NCI-H2171 (cell line): ENCODE measurements at places on chromosomes 5 and 9.

GRCh38 chr9:89444274-89444673 is 53.6 kb downstream of the SEMA4D start:
- no peak for DNase-seq

- no peak for DNase-seq
Measured at GRCh38 chr9:89994988-89995613, 390.3 kb downstream of the GADD45G start.

DNA sequence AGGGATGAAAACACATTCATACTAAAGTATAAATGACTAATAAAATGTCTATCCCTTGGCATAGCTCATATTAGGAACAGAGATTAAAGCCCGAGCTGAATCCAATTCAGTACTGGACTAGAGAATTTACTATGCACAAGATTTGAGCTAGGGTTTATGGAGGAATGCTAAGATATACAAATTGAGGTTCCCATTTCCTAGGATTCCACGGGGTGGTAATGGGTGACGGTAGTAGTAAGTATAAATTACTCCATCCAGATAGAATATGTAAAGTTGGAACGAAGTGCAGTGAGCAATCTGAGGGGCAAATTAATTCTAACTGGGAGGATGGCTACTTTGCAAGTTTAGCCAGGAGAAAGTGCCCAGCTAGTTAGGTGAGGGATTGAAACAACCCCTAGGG is 156.5 kb downstream of the GAS1 start:
- DNase-seq: no peak

- no peak for DNase-seq
Measured at GRCh38 chr9:98523231-98523901, 185.4 kb downstream of the GABBR2 start.

- DNase-seq: no peak
Measured at GRCh38 chr5:40672425-40672824, 7.3 kb upstream of the PTGER4 start.

GRCh38 chr5:131277447-131277846 is 13.6 kb downstream of the CDC42SE2 start:
- no peak for DNase-seq

GRCh38 chr9:18606281-18606680 is 132.3 kb downstream of the ADAMTSL1 start:
- no peak for DNase-seq

- DNase-seq: no peak
Measured at GRCh38 chr9:16501141-16501540, 369.3 kb downstream of the BNC2 start.

GRCh38 chr9:94498801-94499453 is 56.0 kb upstream of the PCAT7 start:
- no peak for DNase-seq

DNA sequence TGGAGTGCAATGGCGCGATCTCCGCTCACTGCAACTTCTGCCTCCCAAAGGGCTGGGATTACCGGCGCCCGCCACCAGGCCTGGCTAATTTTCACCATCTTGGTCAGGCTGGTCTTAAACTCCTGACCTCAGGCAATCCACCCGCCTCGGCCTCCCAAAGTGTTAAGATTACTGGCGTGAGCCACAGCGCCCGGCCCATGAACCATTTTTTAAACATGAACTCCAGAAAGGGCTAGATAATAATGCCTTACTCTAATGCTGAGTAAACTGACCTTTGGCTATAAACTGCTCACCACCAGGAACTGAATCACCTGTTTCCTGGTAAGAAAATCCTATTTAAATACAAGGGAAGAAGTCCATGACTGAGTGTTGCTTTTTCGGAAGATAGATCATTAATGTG is 23.2 kb upstream of the DAB2 start:
- no peak for DNase-seq

DNA sequence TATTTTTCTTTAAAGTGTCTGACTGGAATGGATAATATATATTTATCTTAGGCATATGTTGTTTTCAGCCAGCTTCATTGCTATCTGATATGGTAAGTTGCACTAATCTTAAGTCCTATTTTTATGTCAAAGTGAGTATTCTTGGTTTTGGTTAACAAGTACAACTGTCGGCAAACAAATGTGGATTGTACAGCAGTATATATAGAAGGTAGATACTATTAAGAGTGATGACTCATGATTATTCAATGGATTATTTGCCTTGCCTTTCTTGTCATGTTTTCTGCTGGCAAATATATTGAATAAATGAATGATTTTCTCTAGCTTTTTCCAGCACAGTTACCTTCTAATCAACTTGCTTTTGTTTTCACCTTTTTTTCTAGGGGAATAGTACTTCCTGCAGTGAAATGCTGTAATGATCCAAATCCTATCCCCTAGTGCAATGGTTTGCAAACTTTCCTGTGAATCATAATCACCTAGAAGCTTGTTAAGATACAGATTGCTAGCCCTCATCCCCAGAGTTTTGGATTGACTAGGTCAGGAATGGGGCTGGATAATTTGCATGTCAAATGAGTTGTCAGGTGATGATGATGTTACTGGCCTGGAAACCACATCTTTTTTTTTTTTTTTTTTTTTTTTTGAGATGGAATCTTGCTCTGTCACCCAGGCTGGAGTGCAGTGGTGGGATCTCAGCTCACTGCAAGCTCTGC is 60.8 kb upstream of the ARRDC3 start:
- DNase-seq: no peak

DNA sequence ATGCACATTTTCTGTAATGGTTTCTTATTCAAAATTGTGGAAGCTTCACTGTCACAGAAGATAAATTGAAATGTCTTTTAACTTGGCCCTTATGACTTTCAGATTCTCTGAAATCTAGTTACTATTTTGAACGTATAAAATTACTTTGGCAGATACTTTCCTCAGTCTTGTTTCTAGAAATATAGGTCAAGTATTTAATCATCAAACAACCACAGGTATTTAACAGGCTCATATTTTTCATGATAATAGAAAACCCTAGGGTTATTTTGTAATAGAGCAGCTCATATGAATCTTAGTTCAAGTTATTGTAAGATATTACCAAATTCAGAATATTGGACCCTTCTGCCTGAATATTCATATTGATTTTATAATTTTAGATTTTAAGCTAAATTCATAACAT is 236.0 kb upstream of the CDH18 start:
- DNase-seq: no peak

- no peak for DNase-seq
Measured at GRCh38 chr5:116573702-116574366, 789 bp downstream of the SEMA6A start.

DNA sequence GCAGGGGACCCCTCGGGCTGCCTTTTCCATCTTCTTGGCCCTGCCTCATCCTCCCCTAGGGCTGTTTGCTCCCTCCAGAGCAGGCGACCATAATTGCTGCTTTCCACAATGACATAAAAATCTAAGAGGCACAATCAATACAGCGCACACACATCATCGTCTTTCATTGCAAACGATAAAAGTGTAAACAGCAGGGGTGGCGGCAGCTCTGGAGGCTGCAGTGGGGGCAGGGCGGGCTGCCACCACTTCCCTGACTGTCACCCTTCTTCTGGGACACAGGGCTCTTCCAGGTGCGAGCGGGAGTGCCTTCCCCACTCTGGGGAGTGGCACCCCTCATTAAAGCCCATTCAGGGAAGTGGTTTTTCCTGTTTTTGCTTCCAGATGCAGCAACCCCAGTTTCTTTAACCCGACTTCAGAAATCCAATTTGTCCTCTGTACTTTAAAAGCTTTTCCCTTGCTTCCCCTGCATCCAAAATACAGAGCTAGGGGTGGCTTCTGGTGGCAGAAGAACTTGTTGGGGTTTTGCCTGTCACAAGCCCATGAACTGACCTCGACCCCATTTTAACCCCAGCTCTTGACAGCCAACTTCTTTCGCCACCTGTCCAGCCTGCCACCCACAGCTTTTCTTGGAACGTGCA is 45.7 kb downstream of the TSPAN17 start:
- DNase-seq: no peak

- no peak for DNase-seq
Measured at GRCh38 chr5:74138721-74139120, 501.8 kb downstream of the ENC1 start.

GRCh38 chr9:6152788-6153187 is 62.8 kb upstream of the IL33 start:
- no peak for DNase-seq
